Hematopoietic multipotent progenitor cell treated with erythropoietin and hydrocortisone succinate and interleukin-3 and kit ligand, for 15 days (in vitro differentiated cells): ENCODE measurements at places on chromosomes 2 and 18.

- no peak for DNase-seq
Measured at GRCh38 chr2:84160453-84160852, 298.6 kb downstream of the SUCLG1 start.

GRCh38 chr18:60667016-60667415 is 294.4 kb upstream of the MC4R start:
- no peak for DNase-seq

GRCh38 chr18:27839141-27839540 is 337.8 kb downstream of the CDH2 start:
- no peak for DNase-seq

- DNase-seq: no peak
Measured at GRCh38 chr2:237617587-237617982, 9.8 kb upstream of the LRRFIP1 start.

DNA sequence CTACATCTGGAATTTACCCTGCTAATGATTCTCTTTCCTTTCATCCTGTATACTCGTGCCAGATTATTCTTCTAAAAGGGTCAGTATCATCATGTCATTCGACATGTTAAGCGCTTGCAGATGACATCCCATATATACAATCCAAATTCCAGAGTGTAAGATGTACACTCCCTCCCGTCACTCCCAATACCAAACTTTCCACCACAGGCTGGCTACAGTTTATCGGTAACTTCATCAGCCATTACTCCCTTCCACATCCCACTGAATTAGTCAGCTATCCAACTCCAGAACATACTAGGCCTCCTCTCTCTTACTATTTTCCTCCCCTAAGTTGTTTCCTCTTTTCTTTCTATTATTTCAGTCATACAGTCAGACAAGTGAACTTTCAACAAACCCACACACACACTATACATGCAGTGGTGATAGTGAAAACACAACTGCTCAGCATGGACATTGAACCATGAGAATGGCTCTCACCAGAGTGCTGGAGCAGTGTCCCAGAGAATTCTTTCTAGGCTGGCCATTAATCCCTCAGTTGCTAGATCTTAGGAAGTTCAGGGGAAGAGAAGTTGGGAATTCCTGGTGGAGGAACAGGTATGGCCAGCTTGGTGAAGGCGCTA is 10.6 kb upstream of the NMI start:
- no peak for DNase-seq

DNA sequence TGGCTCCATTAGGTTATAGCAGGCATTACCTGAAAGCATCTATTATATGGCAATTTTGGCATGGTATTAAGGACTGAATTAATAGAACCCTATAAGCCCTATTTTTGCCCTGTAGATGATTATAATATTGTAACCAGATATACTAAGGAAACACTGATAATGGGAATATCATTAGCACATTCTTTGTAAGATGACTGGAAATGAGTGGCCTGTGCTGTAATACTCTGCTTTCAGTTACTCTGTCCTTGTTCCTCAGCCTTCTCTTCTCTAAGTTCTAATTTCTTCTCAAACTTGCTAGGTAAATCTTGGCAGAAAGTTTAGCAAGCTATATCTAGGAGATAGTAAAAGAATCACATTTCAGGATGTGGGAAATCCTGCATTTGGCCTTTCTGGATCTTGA is 74.0 kb upstream of the ITPRID2 start:
- DNase-seq: no peak

GRCh38 chr2:24501813-24502212 is 10.8 kb downstream of the NCOA1 start:
- DNase-seq: no peak

- no peak for DNase-seq
Measured at GRCh38 chr2:28030600-28030999, 140.1 kb downstream of the BABAM2 start.

GRCh38 chr18:36536426-36536825 is 238.9 kb downstream of the FHOD3 start:
- no peak for DNase-seq

- DNase-seq: no peak
Measured at GRCh38 chr18:74902147-74902455, 304.4 kb downstream of the ZNF407 start.

DNA sequence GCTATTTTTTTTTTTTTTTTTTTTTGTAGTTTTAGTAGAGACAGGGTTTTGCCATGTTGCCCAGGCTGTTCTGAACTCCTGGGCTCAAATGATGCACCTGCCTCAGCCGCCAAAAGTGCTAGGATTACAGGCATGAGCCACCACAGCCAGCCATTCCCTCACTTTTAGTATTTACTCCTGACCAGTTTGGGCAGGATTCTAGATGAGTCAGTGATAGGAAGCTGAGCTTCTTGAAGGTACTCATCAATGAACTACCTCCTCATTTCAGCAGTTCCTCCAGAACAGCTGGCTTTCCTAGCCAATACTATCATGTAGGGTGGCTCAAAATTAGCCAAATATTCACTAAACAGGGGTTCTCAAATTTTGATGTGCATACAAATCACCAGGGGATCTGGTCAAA is 57.2 kb downstream of the CYBRD1 start:
- DNase-seq: no peak

GRCh38 chr2:217935901-217936684 is 66.7 kb downstream of the TNS1 start:
- no peak for DNase-seq

- peak; percentile 70 for DNase-seq
Measured at GRCh38 chr2:64766841-64767669, 113.3 kb upstream of the SERTAD2 start.

GRCh38 chr2:120310136-120310535 is 35.8 kb upstream of the INHBB start:
- no peak for DNase-seq
